SHP77 treated with DMSO at 0.1 percent for 48 hours (cell line): ENCODE measurements at places on chromosomes 11 and 22.

DNA sequence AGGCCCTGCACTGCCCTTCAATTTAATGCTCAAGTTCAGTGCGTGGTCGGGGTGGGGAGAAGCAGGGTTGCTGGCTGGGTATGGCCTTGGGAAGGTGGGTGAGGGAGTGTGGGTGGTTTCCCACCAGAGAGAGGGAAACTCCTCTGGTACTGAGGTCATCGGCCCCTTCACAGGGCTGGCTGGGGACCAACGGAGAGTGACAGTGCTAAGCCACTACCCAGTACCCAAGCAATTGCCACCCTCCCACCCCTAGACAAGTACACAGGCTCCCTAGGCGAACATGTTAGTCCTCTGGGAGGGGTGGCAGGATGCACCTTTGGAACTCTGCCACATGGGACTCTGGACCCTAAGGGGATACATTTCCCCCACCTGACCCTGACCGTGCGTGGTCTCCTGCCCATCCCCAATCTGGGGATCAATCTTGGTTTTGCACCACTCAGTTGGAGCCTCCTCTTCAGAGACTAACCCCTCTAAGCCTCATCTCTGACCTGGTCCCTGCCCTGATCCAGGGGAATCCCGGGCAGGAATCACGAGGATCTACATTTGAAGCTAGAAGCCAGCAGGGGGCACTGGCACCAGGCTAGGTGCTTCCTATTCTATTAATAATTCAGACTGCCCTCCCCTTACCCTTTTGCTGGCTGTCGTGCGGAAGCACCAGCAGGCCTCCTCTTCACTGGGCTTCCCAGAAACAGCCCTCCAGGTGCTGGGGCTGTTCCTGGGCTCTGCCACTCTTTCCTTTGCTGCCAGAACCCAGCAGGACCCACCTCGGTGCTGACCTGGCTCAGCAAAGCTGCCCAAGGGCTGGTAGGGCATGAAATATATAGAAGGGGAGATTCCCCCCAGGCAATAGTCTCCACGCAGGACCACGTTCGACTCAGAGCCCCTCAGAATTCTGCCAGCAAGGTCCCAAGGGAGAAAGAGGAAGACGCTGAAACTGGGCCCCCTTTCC is 377.7 kb downstream of the TENM4 start:
- peak; percentile 15 for DNase-seq

GRCh38 chr11:43898574-43898973 is 17.9 kb downstream of the ALKBH3 start:
- no peak for DNase-seq

DNA sequence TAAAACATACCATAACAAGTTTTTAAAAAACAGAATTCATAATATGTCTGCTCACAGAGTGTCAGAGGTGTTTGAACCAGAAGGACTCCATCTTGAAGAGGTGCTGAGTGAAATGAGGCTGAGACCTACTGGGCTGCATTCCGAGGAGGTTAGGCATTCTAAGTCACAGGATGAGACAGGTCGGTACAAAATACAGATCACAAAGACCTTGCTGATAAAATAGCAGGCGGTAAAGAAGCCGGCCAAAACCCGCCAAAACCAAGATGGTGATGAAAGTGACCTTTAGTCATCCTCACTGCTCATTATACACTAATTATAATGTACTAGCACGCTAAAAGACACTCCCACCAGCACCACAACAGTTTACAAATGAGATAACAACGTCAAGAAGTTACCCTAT is 116.4 kb downstream of the ARHGAP32 start:
- no peak for DNase-seq

DNA sequence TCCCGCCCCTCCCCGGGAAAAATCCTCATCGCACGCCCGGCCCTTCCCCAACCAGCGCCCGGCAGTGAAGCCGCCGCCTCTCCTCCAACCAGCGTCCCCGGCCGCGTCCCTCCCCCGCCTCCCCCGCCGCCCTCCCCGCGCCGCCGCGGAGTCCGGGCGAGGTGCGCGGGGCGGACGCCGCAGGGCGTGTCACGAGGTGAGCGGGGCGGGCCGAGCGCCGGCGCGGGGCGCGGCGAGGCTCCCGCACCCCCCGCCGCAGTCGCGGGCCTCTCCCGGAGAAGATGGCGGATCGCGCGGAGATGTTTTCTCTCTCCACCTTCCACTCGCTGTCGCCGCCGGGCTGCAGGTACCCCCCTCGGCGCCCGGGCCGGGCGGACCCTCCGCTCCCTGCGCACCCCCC is at the start of gene MAPK8IP2:
TSS of gene MAPK8IP2 (plus strand) at position 256 of the 400 bp plus-strand sequence. CDS start at position 282, 26 bp downstream.
- no peak for DNase-seq

DNA sequence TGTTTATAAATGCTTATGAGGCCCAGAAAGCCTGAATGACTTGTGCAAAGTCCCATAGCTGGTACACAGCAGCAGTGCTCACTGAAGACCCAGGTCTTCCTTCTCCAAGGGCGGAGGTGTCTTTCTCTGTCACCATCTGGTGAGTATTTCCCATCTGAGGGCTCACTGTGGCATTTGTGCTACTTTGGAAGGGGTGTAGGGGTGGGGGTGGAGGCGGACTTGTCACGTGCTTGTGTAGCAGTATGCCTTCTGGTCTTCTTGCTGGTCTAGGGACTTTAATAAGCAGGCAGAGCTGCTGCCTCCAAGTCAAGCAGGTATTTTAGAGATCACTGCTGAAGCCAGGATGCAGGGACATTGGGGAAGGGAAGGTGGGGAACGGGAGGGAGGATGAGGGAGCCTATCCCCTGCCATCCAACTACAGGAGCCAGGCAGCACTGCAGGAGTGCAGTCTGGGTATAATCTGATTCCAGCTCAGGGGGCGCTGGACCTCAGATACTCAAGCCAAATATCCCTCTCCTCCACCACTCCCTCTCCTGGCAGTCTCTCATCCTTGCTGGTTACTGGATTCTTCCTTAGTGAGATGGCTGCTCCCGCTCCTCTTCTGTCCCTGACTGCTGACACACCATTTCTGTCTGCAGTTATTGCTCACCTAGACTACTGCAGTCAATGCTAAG is 3.4 kb downstream of the ABCC8 start:
- no peak for DNase-seq

DNA sequence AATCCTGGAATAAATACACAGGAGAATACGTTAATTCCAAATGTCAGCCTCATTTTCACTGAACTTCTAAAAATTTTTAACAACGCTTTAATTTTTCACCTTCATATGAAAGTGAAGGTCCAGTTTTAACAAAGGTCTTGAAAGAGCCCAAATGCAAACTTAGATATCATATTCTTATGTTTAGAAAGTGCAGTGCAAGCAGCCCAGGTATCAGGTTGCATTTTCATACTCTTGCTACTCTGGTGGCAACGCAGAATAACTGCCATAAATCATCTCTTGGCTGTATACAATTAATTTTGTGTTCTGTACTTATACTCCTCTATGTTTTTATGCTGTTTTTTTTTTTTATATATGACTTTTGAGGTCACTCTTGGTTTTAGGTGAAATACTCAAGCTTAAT is 496.7 kb upstream of the ARHGAP42 start:
- DNase-seq: no peak

GRCh38 chr11:116379185-116379828 is 393.5 kb downstream of the BUD13 start:
- no peak for DNase-seq

DNA sequence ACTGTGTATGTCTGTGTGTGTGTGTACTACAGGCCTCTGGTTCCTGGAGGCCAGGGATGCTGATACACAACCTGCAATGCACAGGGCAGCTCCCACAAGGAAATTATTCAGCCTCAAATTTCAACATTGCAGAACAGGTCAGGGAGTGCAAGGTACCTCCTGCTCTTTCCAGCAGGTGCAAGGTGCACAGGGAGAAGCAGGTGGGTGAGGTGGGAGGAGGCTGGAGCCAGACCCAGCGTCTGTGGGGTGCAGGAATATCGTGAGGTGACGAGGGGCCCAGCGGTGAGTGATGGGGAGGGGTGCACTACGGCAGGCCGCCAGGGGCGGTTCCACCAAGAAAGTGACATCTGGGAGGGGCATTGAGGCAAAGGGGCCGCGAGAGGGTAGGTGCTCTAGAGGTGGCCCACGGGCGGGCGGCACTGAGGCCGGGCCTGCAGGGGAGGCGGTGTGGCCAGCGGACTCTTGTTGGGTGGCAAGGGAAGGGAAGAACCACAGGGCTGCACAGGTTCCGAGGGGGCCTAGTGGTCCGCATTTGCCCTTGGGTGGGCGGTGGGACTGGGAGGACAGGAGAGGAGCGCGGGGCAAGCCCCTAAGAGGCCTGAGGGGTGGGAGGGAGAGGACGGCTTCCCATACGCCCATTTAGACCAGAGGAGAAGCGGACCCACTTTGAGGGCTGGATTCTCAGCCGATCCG is 21.6 kb downstream of the DGCR6L start:
- DNase-seq: no peak

GRCh38 chr11:1927026-1927847 is 7.7 kb downstream of the TNNT3 start:
- DNase-seq: no peak

DNA sequence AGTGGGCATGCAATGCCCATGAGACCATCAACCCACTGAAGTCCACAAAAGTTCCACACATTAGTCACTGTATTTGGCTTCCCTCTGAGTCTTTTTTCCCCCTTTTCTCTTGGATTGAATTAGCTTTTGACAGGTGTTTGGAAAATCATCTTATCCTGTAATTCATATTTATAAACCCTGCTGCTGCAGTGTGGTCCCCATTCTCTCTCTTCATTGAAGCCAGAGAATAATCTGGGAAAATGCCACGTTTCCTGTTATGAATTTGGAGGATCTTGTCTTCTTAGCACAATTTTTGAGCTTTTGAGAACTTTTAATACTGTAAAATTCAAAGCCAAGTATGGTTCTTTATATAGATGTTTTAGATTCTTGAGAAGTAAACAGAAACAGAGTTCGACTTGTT is 84.8 kb downstream of the UVRAG start:
- DNase-seq: no peak

- DNase-seq: no peak
Observed at GRCh38 chr11:45232341-45233080, 53.6 kb downstream of the SYT13 start.

GRCh38 chr11:102981324-102981910 is 25.9 kb upstream of the MMP13 start:
- no peak for DNase-seq

GRCh38 chr11:124872280-124872679 is 7.0 kb downstream of the ROBO3 start:
- no peak for DNase-seq
